ENCODE measurements at places on chromosomes 13 and 19.

DNA sequence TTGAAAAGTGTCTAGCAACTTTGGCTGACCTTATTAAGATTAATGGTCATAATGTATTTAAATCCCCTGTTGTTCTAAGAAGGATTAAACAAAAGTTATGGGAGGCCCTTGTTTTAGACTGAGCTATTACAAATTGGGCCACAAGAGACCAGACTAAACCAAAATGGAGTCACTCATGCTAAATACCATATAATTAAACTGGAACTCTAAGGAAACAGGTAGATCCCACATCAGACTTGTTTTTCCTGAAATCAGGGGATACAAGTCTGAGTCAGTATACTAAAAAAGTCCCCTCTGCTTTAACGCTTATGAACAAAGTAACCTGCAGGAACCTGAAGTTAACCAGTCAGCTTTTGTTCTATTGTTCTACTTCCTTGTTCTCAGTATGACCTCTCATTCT is 305.9 kb upstream of the SGCG start:
- no peak for DNase-seq

- DNase-seq, result no peak
Observed at GRCh38 chr13:82947683-82948082, 934.6 kb downstream of the SLITRK1 start.

DNA sequence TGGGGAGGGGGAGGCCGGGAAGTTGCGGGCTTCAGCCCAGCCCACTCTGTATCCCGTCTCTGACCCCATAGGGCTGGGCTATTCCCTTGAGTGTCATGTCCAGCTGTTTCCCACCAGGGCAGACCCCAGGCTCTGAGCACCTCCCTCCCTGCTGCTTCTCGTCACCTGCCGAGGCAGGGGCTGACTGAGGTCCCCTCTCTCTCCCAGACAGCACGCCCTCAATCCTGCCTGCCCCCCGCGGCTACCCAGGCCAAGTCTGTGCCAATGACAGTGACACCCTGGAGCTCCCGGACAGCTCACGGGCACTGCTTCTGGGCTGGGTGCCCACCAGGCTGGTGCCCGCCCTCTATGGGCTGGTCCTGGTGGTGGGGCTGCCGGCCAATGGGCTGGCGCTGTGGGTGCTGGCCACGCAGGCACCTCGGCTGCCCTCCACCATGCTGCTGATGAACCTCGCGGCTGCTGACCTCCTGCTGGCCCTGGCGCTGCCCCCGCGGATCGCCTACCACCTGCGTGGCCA is 625 bp downstream of the F2RL3 start:
- DNase-seq, result no peak

GRCh38 chr13:61149331-61149730 is 266.3 kb downstream of the PCDH20 start:
- no peak for DNase-seq

GRCh38 chr13:46210362-46211083 is 1.2 kb upstream of the LRRC63 start:
- DNase-seq, result no peak

DNA sequence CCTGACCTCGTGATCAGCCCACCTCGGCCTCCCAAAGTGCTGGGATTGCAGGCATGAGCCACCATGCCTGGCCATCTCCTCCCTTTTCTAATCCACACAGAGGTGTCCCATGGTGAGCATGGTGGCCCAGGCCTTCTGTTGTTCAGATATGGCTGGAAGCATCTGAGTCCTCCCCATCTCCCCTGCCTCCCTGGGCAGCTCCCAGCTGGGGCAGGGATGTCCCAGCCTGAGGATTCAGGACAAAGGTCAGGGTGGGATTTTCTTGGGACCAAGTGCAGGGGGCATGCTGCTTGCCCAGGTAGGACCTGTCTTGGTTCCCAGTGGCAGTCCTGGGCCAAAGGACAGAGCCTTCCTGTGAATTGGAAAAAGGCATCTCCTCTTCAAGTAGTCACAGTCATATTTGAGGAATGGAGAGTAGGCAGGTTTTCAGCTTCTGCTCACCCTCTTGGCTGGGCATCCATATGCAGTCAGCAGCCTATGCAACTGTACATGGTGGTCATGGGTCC is 10.8 kb downstream of the ADGRE2 start:
- no peak for DNase-seq

DNA sequence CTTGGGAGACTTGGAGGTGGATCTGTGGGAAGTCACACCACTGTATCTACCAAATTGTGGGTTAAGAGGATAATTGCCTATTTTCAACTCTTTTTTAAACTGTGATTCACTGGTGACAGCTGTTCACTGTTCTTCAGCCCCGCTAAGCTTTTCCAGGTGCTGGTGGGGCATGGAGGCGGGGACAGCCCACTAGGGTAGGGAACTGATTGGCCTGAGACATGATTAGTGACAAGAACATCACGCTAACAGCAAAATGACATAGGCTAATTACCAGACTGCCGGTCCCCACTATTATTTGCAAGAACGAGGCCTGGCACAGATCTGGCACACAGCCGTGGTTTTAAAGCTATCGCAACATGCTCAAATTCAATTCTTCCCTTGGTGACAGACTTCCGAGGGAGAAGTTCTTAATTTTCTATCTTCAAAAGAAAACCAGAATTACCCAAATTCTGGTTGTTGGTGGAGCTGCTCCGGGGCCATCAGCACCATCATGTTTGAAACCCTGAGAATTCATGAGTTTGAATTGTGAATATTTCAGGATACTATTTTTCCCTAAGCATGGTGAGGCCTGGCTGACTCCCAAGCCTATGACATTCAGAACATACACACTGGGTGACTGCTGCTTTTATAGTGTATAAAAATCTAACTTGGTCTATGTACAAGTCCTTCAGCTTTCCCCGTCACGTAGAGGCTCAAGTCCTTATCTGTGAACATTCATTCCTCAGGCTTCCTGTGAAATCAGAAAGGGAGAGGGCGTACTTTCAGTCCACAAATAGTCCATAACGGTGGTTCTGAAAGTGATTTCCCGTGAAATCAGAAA is 17.9 kb downstream of the DOCK9 start:
- DNase-seq, result no peak

DNA sequence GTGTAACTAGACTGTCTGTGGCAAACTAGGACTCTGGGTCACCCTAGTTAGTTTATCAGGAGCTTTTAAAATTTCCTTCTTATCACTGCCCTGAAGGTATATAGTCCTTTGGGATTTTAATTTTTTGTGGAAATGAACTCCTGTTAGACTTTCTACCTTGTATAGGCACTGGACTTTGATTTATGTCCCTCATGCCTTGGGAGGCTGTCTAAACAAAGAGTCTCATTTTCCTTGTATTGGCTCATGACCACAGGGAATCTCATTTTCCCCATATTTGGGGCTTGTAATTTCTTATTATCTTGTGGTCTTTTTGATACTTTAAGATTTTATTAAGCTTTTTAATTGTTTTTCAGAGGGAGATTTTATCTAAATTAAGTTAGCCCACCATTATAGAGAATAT is 21.4 kb downstream of the KCTD4 start:
- no peak for DNase-seq

GRCh38 chr13:33057019-33057780 is 41.0 kb downstream of the KL start:
- no peak for DNase-seq

- no peak for DNase-seq
Observed at GRCh38 chr19:45784096-45784495, 1.8 kb upstream of the DMPK start.

DNA sequence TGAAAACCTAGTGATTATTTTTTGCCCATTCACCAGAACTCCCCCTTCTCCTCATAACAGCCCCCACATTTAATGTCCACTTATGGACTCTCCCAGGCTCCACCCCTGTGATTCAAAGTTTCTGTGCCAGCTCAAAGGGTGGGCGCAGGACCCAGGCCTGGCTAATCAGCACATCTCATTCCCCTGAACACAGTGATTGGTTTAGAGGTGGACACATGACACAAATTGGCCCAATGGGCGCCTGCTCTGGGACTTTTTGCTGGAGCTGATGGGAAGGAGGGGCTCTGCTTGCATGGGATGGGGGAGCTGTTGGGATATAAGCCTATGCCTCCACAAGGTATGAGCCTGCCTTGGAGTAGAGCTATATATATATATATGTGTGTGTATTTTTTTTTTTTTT is 6.2 kb upstream of the EPOR start:
- DNase-seq, result no peak

DNA sequence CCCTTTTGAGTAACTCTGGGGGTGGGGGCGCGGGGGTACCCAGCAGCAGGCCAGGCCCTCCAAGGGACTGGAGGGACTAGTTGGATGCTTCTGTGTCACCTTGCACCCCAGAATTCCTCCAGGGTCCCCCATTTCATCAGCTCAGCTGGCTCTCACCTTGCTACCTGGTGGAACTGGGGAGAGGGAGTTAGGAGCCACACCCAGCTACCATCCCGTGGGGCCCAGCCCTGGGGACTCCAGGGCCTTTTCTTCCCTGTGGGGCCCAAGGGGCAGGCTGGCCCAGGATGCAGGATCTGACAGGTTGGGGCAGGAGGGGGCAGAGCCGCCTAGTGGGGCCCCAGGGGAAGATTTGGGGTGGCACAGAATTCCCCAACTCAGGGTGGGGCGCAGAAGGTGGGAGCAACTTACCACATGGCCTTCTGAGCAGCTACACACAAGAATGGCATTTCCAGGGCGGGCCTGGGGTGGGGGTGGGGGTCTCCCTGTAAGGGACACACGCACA is 32.8 kb upstream of the NANOS3 start:
- no peak for DNase-seq

- no peak for DNase-seq
Observed at GRCh38 chr19:3055741-3056416, 6.4 kb downstream of the TLE5 start.

DNA sequence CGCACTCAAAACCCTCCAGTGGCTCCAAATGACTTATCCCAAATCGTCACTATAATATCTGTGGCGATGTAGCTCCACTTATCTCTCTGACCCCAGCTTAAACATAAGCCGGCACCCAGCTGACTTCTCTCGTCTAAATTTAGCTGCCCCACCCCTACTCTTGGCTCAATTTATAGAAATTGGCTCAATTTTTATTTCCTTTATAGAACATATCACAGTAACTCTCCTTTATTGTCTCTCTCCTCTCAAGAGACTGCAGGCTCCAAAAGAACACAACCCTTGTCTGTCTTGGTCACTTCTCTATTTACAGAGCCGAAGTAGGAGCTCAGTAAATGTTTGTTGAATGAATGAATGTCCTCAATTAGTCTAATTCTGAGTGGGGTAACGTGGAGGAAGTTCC is 805 bp downstream of the ZNF784 start:
- no peak for DNase-seq

DNA sequence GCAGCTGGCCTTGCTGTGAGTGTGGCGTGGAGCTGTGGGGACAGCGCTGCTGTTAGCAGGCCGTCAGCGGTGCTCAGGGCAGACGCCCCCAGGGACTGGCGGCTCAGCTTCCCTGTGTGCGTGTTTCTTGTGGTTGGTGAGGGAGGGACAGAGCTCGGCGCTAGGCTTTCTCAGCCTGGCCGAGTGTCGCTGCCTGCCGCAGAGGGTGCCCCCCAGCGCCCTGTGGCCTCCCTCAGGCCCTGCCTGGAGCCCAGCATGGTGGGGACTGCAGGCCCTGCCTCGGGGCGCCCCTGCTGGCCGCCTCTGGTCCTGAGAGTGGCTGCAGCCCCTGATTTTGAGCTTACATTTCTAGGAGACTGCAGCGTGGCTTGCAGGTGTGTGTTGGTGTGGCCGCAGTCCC is 35.5 kb downstream of the DOT1L start:
- no peak for DNase-seq

DNA sequence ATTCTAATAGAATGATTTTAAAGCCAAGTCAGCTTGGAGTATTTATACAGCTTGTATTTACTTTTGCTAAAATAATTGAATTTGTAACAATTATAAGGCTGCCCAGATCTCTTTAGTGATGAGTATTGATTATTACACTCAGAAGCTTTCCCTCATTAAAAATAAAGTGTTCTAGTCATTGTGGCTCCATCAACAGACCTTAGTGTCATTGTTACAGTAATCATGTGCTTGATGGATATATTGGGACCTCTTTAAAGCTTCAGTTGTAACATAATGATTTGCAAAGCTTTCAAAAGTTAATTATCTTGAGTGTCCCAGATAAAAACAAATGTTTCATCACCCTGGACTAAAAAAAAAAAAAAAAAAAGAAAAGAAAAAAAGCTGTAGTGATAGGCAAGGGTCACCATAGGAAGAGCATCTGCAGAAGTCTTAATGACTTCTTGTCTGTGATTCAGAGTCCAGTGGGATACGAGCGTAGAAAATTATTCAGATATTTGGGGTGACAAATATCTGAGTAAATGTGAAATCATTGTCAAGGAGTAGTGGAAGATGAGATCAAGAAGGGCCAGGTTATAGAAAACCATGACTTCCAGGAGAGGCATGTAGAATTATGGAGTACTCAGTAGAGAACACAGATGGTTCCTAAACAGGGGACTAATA is 369.6 kb downstream of the DCT start:
- DNase-seq, result no peak

DNA sequence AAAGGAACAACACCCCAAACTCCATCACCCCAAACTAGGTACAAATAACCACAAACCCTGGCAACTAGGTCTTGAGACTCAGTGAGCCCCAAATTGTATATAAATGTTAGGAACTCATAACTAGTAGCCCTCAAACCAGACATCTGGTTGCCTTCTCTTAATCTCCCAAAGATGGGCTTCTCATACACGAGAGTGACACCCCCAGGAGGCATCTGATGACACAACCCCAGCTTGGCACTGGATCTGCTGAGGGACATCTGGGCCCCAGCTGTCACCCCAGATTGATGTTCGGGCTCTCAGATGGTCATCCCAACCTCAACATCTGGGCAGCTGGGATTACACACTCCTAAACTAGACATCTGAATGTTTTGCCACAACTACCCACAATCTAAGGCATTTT is 14.8 kb downstream of the RABAC1 start:
- no peak for DNase-seq

DNA sequence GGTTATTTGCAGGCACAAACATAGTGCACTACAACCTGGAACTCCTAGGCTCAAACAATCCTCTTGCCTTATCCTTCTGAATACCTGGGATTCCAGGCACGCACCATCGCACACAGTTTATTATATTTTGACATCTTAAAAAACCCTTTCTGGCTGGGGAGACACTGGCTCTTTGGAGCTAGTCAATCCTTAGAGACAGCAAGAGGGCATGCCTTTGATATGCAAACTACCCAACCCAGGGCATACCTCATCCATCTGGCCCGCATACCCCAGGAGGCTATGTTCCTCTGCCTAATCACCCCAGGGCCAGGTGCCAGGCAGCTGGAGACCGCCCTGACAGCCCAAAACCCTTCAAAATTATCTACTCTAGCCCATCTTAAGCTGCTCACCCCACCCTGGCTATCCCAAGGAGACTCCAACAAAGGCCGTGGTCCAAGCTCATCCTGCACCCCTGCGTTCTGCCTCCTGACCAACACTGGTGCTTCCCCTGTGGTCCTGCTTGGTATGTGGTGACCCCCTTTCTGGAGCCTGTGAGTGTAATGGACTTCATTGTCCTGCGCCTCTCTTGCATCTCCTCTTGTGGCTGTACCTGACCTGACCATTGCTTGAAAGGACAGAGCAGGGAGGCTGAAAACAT is 86.4 kb downstream of the RGCC start:
- no peak for DNase-seq

GRCh38 chr13:75407998-75408397 is 74.0 kb downstream of the TBC1D4 start:
- DNase-seq, result no peak

Data from activated naive CD4-positive, alpha-beta T cell treated with anti-CD3 and anti-CD28 coated beads, Interleukin-2, amount 10 ng/mL, durations not matched to agents 7 days and 5 days (primary cell).